ENCODE measurements at places on chromosomes 6 and 20. TPM values are rescaled to one million over a fixed set of nuclear protein-coding genes. Genes with fewer than 3 reads are reported as not detected.

The GRM1 gene
- total RNA-seq, result 0.25 TPM

The C20orf144 gene
- total RNA-seq, result not detected

The CDSN gene
- total RNA-seq, result not detected

The PTP4A1 gene
- total RNA-seq, result 27.4 TPM

The BPIFA1 gene
- not detected for total RNA-seq

The OVOL2 gene
- not detected for total RNA-seq

The CPNE5 gene
- 0.13 TPM for total RNA-seq

The ARFGEF3 gene
- total RNA-seq, result 3.9 TPM

The DDO gene
- 0.25 TPM for total RNA-seq

The PRR18 gene
- total RNA-seq, result under 0.01 TPM

The TSPO2 gene
- total RNA-seq, result 0.51 TPM

Measured in mesangial cell (primary cell).